Astrocyte (in vitro differentiated cells and primary cell): ENCODE measurements at places on chromosomes 3 and 15. TPM values are rescaled to one million over a fixed set of nuclear protein-coding genes. Genes with fewer than 3 reads are reported as not detected.

The FGF12 gene
- 1.4 and 1.8 TPM in 2 replicates for total RNA-seq

The MEX3B gene
- 18.7 and 19.1 TPM in 2 replicates for total RNA-seq

DNA sequence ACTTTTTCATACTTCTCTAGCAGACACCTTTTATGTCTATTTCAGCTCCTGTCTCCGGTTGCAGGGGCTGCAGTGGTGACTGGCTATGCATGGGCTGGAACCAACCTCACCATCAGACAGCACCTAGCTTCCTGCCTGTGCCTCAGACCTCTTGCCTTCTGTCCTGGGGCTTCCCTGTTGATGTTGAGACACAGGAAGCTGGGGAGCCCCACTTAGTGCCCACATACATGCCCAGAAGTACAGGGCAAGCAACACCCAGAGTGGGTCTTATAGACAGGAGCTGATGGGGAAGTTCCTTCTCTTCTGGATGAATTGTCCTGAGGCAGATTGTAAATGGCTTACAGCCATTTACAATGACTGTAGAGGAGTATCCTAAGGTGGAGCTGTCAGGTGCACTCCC, 65.3 kb upstream of the SIAH2 start:
- DNase-seq: no peak

DNA sequence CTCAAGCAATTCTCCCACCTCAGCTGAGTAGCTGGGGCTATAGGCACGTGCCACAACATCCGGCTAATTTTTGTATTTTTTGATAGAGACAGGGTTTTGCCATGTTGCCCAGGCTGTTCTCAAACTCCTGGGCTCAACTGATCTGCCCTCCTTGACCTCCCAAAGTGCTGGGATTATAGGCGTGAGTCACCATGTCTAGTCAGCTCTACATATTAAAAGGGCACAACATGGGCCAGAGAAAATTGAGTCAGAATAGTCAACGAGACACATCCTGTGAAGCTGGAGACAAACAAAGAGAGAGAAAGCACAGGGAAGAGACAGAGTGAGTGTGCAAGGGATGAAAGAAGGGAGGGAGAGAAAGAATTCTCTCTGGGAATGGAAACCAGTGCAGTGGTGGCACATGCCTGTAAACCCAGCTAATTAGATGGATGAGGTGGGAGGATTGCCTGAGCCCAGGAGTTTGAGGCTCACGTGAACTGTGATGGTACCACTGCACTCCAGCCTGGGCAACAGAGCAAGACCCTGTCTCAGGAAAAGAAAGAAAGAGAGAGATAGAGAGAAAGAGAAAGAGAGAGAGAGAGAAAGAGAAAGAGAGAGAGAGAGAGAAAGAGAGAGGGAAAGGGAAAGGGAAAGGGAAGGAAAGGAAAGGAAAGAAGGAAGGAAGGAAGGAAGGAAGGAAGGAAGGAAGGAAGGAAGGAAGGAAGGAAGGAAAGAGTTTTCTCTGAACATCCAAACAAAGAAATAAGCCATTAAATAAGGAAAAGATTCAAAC, 107.2 kb upstream of the SLC25A36 start:
- peak; percentile 10 for DNase-seq

DNA sequence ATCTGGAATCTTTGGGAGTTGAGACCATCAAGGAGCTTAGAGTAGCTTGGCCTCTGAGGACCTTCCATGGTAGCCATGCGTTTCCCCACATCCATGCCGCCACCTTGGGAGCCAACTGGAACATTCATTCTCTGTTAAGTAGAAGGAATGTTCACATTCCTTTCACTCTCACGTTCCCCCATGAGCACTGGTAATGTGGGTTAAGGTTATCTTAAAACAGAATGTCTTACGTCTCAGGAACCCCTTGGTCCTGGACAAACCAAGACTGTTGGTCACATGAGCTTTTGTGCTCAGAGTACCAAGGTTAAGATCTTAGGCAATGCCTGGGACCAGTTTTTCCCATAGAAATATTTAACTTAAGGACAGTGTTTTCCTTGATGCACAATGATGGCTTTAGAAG, 211.7 kb upstream of the UBE2E1 start:
- peak; percentile 16 for DNase-seq

GRCh38 chr15:74642734-74643664, 27.4 kb downstream of the CLK3 start:
- peak; percentile 68 for DNase-seq

The LRRIQ4 gene
- not detected in 2 replicates for total RNA-seq

GRCh38 chr15:36858423-36858822, 241.9 kb downstream of the MEIS2 start:
- DNase-seq: no peak

The IQGAP1 gene
- total RNA-seq: 218 and 226 TPM in 2 replicates

DNA sequence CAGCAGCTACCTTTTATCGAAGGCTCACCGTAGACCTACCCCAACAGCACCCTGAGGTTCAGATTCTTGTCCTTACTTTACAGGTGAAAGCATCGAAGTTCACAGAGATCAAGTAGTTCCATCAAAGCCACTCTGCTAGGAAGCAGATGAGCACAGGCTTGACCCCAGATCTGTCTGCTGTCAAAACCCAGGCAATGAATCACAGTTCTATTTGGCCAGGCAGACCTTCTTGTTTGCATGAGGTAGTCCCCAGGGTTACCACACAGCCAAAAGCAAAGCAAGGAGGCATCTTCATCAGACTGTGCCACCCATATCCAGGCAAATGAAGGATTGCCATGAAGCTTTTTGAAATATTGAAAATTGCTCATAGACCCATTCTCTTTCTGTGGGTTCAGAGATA, 33.0 kb downstream of the HES1 start:
- DNase-seq: no peak

GRCh38 chr3:143330296-143330868, 210.8 kb downstream of the CHST2 start:
- DNase-seq: no peak

- no peak for DNase-seq
Observed at GRCh38 chr3:50297896-50298725, 1.1 kb downstream of the HYAL3 start.

The CHCHD6 gene
- 21.1 TPM in 2 replicates for total RNA-seq

DNA sequence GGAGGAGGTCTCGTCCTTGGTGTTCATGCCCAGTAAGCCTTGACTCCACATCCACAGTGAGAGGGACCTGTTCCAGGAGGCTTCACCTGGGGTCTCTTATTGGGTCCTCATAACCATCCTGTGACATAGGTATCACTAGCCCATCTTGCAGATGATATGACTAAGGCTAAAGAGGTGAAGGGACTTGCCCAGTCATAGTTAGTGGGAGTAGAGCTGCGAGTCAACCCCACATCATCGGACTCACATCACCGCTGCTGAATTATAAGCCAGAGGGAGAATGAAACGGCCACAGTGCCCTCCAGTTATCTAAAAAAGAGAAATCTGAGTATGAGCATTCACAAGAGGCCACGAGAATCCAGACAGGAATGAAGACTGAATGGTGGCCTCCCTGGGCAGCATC, 66.0 kb downstream of the MESD start:
- no peak for DNase-seq

The P3H2 gene
- total RNA-seq: 46.9 and 57.7 TPM in 2 replicates

- DNase-seq: no peak
Observed at GRCh38 chr3:21779909-21780308, 28.9 kb upstream of the ZNF385D start.

DNA sequence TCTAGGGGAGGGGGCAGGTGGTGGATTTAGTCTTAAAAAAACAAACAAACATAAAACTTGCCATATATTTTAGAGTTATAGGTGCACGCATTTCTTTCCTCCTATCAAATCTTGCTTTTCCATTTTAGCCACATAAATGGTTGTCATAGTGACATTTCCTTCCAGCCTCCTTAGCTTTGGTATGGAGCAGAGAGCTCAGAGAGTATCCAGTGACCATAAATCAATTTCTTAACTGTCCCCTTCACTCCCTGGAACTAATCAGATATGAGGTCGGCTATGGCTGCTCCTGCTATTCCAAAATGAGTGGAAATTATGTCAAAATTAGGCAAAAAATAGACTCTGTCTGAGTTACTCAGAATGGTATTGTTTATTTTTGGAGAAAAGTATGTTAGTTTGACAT, 164.5 kb downstream of the EBLN2 start:
- no peak for DNase-seq

GRCh38 chr3:35638251-35638979, 910 bp upstream of the ARPP21 start:
- no peak for DNase-seq

DNA sequence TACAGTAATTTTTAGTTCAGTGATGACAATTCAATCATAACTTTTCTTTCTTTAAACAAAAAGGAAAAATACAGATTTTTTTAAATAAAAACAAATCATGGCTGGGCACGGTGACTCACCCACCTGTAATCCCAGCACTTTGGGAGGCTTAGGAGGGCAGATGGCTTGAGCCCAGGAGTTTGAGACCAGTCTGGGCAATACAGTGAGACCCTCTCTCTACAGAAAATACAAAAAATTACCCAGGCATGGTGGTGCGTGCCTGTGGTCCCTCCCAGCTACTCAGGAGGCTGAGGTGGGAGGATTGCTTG, 25.6 kb upstream of the ATG7 start:
- no peak for DNase-seq

DNA sequence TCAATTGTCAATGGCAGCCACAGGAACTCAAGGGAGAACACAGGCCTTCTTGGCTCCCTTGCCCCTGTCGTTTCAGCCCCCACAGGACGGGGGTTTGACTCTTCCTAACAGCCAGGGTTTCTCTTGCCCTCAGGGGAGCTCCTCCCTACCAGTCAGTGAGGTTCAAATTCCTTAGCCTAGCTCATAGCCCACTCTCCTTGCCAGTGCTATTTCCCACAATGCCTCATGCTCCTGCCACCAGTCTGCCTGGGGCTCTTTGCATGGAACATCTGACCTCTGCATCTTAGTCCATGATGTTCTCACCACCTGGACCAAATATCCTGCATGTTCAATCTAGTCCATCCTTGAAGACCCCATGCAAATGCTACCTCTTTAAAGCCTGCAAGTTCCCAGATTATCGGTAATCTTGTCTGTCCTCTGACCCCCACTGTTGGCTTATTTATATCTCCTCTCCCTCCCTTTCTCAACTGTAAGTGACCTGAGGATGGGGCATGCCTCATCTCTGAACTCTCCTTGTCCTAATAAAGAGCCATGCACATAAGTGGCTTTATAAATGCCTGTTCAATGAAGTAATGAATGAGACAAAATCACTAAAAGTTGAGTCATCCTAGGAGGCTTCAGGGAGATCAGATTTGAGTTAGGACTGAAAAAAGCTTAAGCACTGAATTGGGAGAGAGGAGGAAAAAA, 78.0 kb downstream of the MYO1E start:
- peak; percentile 98 for DNase-seq

The GOLGA8M gene
- total RNA-seq: 1.5 and 1.6 TPM in 2 replicates

GRCh38 chr3:127748754-127749327, 73.5 kb downstream of the MGLL start:
- no peak for DNase-seq

- no peak for DNase-seq
Observed at GRCh38 chr3:22986958-22987357, 216.2 kb upstream of the UBE2E2 start.

The MUC13 gene
- total RNA-seq: not detected in 2 replicates

- DNase-seq: peak; percentile 35
Observed at GRCh38 chr3:172167892-172168648, 128.7 kb downstream of the FNDC3B start.

The MEF2A gene
- total RNA-seq: 46.3 and 48.8 TPM in 2 replicates

GRCh38 chr3:150367757-150368156, 40.3 kb upstream of the TSC22D2 start:
- no peak for DNase-seq

The WDR49 gene
- 0.43 and 0.84 TPM in 2 replicates for total RNA-seq

- DNase-seq: peak; percentile 31
Observed at GRCh38 chr3:42080453-42080872, 10.7 kb upstream of the TRAK1 start.

- no peak for DNase-seq
Observed at GRCh38 chr15:93141371-93141794, 52.4 kb upstream of the RGMA start.

The PGBD4 gene
- 1.4 TPM in 2 replicates for total RNA-seq

GRCh38 chr3:113981803-113982202, 34.0 kb downstream of the ZDHHC23 start:
- DNase-seq: no peak

The WWTR1 gene
- 94.3 and 105 TPM in 2 replicates for total RNA-seq

GRCh38 chr15:40918146-40918798, 10.9 kb upstream of the DLL4 start:
- DNase-seq: no peak

The POLQ gene
- 0.82 and 1.3 TPM in 2 replicates for total RNA-seq

DNA sequence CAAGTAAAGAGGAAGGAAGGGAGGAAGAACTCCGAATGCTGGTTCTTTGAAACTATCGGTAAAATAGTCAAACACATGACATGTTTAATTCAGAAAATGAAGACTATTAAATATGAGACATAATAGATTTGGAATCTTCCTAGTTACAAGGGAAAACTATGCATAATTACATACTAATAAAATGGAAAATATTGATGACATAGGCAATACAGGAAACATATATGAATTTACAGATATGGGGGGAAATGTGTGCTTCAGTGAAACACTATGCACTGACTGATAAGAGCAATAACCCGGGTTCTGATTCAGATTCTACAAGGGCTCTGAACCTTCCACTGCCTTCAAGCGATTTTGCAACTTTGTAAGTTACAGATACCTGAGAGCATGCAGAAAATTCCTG, 185.9 kb downstream of the PDE8A start:
- no peak for DNase-seq

The GATM gene
- 5.1 and 5.4 TPM in 2 replicates for total RNA-seq

DNA sequence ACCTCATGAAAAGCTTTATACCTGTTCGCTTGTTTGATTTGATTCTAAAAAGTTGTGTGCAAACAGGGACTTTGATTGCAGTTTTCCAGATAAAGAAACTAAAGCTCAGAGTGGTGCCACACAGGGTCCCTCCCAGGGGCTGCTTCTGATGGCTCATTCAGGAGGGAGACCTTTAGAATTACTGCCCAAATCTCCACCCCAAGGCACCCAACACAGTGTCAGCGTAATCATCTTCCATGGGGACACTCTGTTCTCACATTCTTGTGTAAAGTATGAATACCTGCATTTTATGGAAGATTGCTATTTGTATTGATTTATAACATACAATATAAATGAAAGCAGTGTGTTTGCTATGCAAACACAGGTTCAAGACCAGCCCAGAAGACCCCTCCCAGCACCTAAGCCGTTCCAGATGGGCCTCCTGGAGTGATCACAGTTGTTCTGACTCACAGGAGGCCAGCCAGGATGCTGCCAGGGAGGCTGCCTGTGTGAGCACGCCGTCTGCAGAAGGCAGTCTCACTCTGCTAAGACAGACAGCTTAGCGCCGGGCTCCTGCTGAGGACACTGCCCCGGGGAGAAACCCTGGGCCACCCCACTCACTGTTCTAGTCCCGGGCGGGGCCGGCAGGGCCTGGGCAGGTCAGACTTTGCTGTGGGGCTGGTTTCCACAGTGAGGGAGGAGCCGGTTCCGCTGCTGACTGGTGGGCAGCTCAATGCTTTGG, 185.6 kb downstream of the FAM43A start:
- DNase-seq: peak; percentile 85

The KLHL40 gene
- not detected in 2 replicates for total RNA-seq
